ENCODE measurements at places on chromosomes 6 and 20.

DNA sequence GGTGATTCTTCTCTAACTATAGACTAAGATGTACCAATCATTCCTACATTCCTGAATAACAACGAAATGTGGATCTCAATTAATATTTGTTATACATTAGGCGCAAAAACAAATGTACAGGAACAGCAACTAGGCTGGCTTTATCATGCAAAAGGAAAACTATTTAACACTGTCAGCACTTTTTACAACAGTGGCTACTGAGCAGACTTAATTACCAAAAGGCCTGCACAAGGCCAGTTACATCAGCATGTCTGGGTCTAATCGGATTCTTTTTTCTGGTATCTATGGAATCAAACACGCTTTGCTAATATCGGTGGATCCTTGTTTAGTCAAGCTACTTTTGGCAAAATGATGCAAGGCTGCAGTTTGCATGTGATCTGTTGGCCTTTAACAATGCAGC is 176.5 kb downstream of the UBE3D start:
- no peak for DNase-seq

DNA sequence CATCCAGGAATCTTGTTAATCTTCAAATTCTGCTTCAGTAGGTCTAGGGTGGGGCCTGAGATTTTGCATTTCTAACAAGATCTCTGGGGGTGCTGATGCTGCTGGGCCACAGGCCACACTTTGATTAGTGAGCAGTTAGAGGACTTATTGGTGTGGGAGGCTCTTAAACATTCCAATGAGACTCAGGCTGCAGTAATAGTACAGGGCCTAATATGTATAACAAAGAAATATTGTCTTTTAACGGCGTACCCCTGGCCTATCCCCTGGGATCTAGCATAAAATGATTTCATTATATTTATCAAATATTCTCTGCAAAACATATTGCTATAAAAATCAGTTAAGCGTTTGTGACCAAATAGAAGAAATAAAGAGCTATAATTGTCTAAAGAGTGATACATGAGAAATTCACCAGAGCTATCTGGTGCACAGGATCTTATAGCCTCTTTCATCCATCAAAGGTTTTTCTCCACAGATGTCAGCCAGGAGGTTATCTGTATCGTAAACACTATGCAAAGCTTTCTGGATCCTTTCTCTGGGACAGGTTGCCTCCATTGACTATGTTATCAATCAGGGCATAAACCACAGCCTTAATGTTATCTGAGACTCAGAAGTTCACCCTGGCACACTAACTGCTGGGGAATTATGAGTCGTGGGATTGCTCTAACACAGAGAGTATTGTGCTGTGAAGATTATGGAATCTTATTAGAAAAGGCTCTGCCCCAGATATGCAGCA is 488.5 kb upstream of the MAP3K7 start:
- DNase-seq, result no peak

- peak; percentile 27 for DNase-seq
Observed at GRCh38 chr6:106056746-106057390, 29.3 kb upstream of the PRDM1 start.

DNA sequence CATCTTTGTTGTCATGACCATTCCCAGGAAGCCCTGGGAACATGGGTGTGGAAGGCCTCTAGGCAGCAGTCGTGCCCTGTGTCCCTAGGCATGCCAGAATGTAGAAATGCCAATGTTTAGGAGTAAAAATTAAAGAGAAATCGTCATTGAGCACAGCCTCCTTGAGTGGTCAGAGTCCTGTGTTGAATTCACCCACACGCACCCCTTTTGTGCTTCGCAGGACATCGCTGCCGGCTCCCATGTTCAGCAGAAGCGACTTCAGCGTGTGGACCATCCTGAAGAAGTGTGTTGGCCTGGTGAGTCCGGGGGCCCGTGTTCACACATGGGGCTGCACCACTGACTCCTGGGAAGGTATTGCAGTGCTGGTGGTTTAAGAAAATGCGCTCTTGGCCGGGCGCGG is 25.1 kb downstream of the OSBPL2 start:
- no peak for DNase-seq

DNA sequence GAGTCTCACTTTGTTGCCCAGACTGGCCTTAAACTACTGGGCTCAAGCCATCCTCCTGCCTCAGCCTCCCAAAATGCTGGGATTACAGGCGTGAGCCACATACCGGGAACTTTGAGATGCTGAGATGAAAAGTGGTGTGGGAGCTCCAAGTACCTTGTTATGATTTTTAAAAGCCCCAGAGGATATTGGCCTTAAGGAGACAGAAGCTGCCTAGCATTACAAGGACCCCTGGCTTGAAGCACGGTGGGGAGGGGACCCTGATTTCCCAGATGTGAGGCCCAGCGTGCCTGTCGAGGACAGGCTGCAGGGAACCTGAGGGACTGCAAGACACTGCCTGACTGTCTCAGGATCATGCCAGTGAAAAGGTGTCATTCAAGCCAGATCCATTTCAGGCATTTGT is 75.3 kb upstream of the TIAM2 start:
- no peak for DNase-seq

GRCh38 chr20:11777387-11778205 is 140.1 kb upstream of the BTBD3 start:
- peak; percentile 76 for DNase-seq

- no peak for DNase-seq
Observed at GRCh38 chr6:134731615-134732014, 218.3 kb downstream of the ALDH8A1 start.

DNA sequence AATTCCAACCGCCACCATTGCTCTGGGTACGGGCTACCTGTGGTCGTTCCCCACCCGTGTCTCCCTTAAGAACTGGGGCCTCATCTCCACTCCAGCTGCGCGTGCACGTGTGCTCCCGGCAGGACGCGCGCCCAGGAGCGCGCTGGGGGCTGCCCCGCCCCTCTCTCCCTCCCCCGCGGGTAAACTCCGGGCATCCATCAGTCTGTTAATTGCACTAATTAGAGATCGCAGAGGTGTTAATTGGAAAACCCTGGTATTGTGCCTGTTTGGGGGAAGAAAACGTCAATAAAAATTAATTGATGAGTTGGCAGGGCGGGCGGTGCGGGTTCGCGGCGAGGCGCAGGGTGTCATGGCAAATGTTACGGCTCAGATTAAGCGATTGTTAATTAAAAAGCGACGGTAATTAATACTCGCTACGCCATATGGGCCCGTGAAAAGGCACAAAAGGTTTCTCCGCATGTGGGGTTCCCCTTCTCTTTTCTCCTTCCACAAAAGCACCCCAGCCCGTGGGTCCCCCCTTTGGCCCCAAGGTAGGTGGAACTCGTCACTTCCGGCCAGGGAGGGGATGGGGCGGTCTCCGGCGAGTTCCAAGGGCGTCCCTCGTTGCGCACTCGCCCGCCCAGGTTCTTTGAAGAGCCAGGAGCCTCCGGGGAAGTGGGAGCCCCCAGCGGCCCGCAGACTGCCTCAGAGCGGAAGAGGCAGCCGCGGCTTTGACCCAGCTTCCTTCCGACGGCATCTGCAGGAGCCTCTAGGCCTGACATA is 14.4 kb downstream of the FOXP4 start:
- no peak for DNase-seq

DNA sequence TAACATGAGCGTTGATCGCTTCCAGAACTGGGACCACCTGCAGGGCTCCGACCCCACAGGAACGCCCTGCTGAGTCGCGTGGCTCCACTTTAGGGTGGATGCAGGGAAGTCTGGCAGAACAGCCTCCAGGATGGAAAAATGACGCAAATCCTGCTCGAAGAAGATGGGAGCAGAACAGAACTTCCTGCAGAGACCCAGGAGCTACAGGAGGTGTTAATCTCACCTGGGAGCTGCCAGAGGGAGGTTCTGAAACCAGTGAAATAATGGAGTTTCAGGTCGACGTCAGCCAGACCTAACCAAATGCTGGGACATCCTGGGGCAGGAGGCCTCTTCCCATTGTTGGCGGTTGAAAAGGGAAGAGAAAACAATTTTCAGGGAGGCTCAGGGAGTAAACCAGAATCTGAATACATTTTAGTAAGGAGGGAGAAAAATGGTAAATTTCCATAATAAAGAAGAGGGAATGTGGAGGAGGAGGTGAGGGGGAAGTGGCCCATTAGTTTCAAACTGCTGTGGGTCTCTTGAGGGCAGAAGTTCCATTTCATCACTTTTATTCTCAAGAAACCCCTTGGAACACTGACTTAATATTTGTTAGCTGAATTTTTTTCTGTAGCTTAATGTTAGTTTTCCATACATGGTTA is 558.4 kb upstream of the CDH4 start:
- no peak for DNase-seq

DNA sequence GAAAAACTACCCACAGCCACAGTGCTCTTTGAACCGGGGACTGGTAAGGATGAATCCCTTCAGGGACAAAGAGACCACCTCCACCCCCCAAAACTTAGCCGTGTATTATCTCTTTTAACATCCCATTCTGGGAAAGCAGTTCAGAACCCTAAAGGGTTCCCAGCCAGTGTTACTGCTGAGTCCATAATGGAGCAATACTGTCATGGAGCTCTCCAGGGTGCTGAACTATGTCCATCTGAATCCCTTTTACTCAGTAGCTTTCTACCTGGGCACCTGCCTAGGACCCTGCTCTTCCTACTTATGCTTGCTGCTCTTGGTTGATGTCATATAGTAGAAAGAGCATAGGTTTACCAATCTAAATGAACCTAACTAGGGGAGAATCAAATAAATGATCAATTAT is 22.3 kb upstream of the SAYSD1 start:
- DNase-seq, result no peak

GRCh38 chr20:46545077-46545826 is 5.2 kb downstream of the OCSTAMP start:
- DNase-seq, result no peak

- DNase-seq, result no peak
Observed at GRCh38 chr6:142794424-142794823, 150.6 kb downstream of the HIVEP2 start.

DNA sequence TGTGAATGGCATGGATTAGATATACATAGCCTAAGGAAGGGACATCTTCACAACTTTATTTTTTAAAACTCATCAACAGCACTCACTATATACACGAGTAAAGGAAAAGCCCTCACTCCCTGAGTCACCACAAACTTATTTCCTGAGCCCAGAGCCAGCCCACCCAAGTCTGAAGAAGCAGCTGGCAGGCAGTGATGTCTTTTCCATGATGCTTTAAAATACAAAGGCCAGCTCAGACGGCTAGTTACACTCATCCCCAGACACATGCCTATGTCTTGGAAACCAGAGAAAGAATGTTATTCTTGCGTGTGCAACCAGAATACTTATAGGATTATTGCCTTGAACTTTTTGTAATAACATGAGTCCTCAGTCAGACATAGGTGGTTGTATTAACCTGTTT is 114.4 kb downstream of the ADGRG6 start:
- no peak for DNase-seq

DNA sequence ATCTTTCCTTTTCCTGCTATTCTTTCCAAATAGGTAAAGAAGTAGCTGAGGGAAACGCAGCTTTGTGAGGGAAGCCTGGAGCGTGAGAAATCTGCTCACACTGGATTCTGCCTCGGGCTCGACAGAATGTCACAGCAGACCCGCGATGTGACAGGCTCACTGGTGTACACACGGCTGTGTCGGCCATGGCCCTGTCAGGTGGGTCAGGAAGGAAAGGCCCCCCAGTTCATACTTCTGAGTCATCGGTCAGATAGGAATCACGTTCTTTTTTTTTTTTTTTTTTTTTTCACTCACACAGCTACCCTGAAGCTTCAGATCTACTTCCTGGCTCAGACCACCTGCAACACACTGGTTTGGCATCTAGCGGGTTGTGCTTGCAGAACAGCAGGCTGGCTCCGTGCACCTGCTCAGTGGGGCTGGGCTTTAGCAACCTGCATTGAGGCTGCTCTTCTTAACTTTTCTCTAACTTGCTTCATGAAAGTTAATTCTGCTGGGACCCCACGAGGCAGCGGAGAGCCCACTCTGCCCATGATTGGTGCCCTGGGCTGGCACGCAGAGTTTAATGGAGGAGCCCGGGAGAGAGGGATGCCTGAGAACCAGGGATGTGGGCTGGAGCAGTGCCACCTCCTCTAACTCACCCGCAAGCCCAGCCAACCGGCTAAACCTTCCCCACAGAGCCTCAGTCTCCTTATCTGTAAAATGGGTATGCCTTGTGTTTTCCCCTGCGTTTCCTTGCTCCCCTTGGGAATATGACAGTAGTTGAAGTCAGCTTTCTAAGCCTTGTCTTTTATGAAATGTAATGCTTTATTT is 61.5 kb upstream of the FNDC1 start:
- peak; percentile 25 for DNase-seq

- no peak for DNase-seq
Observed at GRCh38 chr6:33836806-33837469, 33.1 kb upstream of the MLN start.

DNA sequence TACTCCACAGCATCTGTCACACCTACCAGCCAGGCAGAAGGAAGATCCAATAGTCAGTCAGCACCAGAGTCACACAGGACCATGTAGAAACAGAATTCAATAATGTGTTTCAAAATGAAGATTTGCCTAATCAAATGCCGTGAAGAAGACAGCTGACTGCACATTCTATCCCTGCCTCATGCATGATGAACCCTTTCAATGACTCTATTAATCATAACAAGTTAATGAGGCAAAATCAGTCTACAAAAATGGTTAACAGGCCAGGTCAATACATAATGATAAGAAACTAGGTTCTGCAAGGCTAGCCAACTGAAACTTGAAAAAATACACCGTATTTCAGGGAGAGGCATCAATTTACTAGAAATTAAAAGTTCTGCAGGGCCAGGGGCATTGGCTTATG is 6.7 kb upstream of the PNRC1 start:
- no peak for DNase-seq

GRCh38 chr20:34220561-34220960 is 20.7 kb upstream of the ASIP start:
- DNase-seq, result no peak

DNA sequence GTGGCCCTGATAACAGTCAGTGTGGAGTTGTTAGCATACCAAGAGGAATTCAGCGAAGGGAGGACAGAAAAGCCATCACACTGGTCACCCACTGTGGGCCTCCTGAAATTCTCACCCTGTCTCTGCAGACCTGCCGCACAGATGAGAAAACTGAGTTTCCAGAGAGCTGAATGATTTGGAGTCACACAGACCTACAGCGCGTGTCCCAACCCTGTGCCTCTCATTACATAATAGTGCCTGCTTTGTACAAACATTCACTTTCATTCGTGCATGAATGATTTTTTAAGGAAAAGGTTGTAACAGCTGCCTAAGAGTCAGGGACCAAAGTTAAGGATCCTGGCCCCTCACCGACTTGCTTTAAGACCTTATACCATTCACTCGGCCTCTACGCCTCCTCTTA is 62.7 kb downstream of the THBS2 start:
- DNase-seq, result peak; percentile 45

Data from NCI-H345 (cell line).